ENCODE measurements at places on chromosomes 1 and 21. TPM values are rescaled to one million over a fixed set of nuclear protein-coding genes. Genes with fewer than 3 reads are reported as not detected.
A peak's percentile ranks its signal among the peaks of the same experiment; 100 is the strongest.

The DUSP23 gene
- 10.6 TPM for total RNA-seq

The GSTM5 gene
- not detected for total RNA-seq

DNA sequence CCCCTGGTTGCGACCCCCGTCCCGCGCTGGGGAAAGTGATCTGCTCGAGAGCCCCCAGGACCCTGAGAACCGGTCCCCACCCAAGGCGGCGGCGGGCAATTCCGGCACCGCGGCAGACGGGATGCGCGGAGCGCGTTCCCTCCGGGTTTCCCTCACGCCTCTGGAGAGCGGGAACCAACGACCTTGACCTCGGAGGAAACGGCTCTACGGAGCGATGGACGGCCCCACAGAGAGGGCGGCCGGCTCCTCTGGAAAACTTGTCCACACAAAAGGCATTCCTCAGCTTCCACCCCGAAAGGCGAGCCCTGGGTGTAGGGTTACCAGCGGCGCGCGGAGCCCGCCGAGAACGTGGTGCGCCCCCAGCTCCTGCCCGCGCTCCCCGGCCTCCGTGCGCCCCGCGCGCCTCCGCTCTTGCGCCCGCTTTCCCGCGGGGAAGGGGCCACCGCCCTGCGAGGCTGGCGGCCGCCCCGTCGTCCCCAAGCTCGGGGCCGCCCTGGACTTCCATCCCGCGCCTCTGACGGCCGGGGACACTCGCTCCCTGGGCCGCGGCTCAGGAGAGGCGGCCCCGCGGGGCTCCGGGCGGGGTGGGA lies 391 bp upstream of the KIAA1614 start:
- peaks cover 4% of the 10 kb centered on the region for H3K36me3 ChIP-seq
- DNase-seq: peak; percentile 13
- no peak overlapping the region for H3K27ac ChIP-seq

DNA sequence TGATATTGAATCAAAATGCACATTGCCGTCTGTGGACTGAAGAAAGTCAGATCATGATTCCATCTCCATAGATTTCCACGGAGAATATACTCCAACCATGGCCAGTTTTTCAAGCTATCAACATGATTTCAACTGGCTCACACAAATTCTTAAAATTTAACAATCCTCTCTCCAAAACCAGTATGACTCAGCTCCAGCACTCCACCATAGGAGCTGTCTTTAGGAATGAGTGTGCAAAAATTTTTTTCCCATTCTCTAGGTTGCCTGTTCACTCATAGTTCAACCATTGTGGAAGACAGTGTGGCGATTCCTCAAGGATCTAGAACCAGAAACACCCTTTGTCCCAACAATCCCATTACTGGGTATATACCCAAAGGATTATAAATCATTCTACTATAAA lies 40.8 kb downstream of the RGL1 start:
- no peaks in the 10 kb centered on the region for H3K27me3 ChIP-seq
- H3K27ac ChIP-seq: no peak overlapping the region
- peaks cover 12% of the 10 kb centered on the region for H3K36me3 ChIP-seq
- no peak for DNase-seq

- no peak overlapping the region for H3K4me3 ChIP-seq
- H3K4me1 ChIP-seq: no peaks in the 10 kb centered on the region
- H3K27ac ChIP-seq: no peak overlapping the region
- H3K36me3 ChIP-seq: no peaks in the 10 kb centered on the region
- DNase-seq: no peak
Measured at GRCh38 chr1:39051956-39052355, 25.8 kb downstream of the NDUFS5 start.

DNA sequence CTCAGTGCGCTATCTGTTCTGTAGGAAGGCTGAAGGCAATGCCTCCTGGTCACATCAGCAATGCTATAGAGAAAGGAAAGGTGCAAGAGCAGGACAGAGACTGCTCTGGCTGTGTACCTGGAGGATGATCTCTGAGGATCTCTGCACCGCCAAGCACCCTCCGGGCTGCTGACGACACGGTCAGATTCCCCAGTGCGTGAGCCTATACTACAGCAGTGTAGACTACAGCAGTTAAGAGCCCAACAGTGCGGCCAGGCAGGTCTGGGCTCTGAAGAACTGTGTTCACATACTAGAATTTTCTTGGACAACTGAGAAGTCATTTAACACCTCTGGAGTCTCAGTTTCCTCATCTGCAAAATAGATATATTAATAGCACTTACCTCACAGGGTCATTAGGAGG lies 39.9 kb downstream of the ITPKB start:
- peaks cover 8% of the 10 kb centered on the region for H3K4me1 ChIP-seq
- H3K36me3 ChIP-seq: peaks cover 15% of the 10 kb centered on the region

GRCh38 chr1:203172184-203173010 lies 3.2 kb downstream of the MYBPH start:
- peak; percentile 91 for DNase-seq
- no peak overlapping the region for H3K27ac ChIP-seq
- no peaks in the 10 kb centered on the region for H3K4me1 ChIP-seq
- peaks cover 78% of the 10 kb centered on the region for H3K27me3 ChIP-seq
- no peak overlapping the region for H3K4me3 ChIP-seq

The CD53 gene
- total RNA-seq: not detected

DNA sequence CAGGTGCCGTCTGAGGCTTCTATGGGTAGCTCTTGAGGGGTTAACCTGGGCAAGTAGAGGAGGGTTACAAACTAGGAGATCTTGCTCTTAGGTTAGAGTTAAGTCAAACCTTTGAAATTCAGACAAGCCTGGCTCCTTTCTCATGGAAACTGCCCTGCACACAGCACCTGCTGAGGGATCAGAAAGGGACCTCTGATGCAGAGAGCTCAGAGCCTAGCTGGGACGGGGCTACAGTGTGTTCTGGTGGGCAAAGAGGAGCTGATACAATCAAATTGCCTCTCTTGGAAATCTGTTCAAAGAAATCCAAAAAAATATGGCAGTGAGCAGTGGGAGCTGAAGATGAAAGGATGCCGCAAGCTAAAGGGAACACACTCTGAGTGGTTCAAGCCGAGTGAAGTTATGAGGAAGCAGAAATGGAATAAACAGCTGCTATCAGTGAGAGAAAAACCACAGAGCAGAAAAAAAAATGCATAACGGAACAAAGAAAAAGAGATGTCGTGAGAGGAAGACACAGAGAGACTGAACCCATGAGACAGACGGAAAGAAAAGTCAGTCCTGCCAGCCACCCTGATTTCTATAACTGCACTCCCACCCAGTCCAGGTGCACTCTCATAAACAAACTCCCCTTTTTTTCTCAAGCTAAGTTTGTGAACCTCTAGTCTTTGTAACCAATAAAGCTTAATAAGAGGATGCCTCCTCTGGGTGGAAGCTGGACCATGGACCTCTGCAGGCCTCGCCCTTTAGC lies 26.6 kb downstream of the PAFAH2 start:
- H3K27ac ChIP-seq: no peak overlapping the region
- H3K36me3 ChIP-seq: peaks cover 9% of the 10 kb centered on the region
- H3K4me3 ChIP-seq: no peak overlapping the region
- no peaks in the 10 kb centered on the region for H3K27me3 ChIP-seq
